Hematopoietic multipotent progenitor cell treated with erythropoietin and hydrocortisone succinate and interleukin-3 and kit ligand, for 8 days (in vitro differentiated cells): ENCODE measurements at places on chromosomes 6 and 20.

- peak; percentile 74 for DNase-seq
These were observed 37.8 kb downstream of the HFE start for GRCh38 chr6:26124781-26125685.

GRCh38 chr20:60139663-60140446, 181.6 kb downstream of the CDH26 start:
- no peak for DNase-seq

- DNase-seq = no peak
These were observed 437.1 kb downstream of the CDC5L start for GRCh38 chr6:44824567-44824966.

- DNase-seq = peak; percentile 60
These were observed 57.8 kb downstream of the SLC2A10 start for GRCh38 chr20:46767127-46767761.

- DNase-seq = no peak
These were observed 134.6 kb downstream of the GRM4 start for GRCh38 chr6:34011264-34011663.

- DNase-seq = no peak
These were observed 3.9 kb downstream of the ATXN1 start for GRCh38 chr6:16757332-16757731.

- peak; percentile 68 for DNase-seq
These were observed 32.4 kb downstream of the OR2B2 start for GRCh38 chr6:27879837-27880236.

GRCh38 chr20:51562027-51562331, 19.5 kb upstream of the NFATC2 start:
- DNase-seq = no peak

- DNase-seq = peak; percentile 24
These were observed 2.4 kb downstream of the EDEM2 start for GRCh38 chr20:35144694-35145093.

DNA sequence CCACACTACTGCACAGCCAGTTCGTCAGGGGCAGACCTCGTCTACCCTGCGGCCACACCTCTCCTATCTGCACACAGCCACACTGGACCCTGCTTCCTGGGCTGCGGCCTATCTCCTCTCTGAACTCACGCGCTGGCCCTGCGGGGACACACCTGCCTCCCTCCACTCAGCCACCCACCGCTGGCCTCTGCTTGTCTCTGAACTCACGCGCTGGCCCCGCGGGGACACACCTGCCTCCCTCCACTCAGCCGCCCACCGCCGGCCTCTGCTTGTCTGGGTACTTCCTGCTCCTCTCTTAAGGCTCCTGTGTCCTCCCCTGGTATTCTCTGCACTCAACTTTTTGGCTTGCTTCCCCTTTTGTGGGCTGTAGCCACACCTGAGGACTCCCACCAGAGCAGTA, 52.3 kb downstream of the HUS1B start:
- DNase-seq = peak; percentile 52

DNA sequence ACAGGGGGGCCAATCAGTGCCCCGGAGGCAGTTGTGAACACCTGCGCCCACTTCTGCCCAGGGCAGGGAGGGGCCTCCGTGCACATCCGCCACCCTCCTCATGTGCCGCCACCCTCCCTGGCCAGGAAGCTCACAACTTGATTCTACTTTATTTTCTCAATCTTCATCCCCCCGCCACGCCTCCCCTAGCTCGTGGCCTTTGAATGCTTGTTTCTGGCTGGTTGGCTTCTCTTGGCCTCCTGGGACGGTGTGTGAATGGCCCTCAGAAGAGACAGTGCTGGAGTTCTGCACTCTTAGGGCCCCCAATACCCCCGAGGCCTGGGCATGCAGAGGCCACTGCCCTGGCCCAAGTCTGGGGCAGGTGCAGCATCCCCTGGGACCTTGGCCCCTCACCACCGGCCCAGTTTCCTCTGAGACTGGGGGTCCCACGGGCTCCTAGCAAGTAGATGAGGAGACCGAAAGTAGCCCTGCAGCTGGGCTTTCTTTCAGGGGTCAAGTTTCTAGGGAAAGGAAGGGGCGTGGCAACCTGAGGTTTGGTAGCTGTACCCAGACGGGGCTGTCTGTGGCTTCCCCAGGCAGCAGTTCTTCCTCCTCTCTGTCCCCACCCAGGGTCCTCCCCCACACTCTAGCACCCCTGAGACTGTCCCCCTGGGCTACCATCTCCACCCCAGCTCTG, 1.3 kb downstream of the RGS19 start:
- no peak for DNase-seq

- no peak for DNase-seq
These were observed 31.2 kb upstream of the HMGA1 start for GRCh38 chr6:34205466-34205865.

DNA sequence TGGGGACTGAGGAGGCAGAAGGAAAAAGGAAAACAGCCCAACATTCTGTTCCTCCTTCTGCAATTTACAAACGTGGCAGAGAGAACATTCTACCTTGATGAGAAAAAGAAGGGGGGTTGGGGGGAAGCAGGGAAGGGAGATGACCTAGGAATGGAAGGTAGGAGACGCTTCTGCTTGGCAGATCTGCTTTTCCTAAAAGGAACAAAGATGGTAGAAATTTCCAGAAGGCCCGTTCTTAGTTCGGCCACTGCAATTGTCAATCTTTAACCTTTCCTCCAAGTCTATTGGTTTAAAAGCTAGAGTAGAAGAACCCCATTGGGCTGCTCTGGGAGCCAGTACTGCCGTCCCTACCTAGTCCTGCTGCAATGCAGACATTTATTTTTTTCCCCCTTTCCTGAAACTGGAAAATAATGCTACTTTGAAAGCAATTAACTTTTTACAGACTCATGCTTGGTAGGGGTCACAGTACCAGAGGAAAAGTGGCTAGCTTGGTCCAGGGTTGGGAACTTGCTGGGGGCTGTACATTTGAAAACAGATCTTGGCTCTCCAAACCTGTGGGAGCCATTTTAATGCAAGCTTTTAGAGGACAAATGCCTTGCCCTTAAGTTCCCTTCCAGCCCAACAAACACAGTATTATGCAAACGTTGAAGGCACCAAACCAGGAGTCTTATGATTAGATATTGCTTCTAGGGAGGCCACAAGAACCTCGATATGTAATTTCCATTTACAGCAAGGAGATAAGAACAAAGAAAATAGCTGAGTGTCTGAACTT, 2.6 kb downstream of the ZMYND8 start:
- DNase-seq = peak; percentile 85

- no peak for DNase-seq
These were observed 114.4 kb downstream of the SOD2 start for GRCh38 chr6:159578629-159579028.

GRCh38 chr20:12942123-12942522, 66.6 kb upstream of the SPTLC3 start:
- no peak for DNase-seq

GRCh38 chr6:116025405-116025804, 35.3 kb downstream of the FRK start:
- DNase-seq = no peak

GRCh38 chr6:130233330-130233729, 10.6 kb upstream of the SAMD3 start:
- no peak for DNase-seq

DNA sequence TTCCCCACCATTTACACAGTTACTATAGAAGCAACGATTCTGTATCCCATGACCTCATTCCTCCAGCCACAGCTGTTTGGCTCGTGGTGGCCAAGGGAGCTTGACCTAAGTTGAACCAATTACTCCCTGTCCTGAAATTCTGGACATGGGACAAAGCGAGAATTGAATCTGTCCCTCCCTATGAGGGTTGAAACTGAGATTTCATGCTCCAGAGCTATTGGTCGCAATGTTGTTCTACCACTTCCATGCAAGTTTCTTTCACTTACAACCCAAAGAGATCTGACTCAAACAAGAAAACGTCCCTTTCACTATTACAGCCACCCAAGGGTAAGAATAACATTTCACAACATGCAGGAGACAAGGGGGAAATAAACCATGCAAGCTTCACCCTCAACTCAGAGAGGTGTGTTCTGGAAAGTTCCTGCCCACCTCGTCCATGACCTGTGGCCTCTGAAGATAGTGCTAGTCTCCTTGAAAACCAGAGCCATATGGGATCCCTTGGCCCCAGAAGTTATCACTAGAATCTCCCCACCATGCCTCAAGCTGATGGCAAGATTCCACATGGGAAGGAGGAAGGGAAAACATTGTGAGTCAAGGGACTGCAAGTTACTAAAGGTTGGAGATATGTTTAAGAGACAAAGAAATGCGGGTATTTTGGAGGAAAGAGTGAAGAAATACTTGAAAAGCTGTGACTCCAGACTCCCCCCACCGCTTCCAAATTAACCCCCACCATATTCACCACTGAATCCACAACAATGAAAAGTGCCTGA, 74.5 kb upstream of the SRSF6 start:
- no peak for DNase-seq
